ENCODE measurements at places on chromosomes 6 and 20.
A peak's percentile ranks its signal among the peaks of the same experiment; 100 is the strongest.

DNA sequence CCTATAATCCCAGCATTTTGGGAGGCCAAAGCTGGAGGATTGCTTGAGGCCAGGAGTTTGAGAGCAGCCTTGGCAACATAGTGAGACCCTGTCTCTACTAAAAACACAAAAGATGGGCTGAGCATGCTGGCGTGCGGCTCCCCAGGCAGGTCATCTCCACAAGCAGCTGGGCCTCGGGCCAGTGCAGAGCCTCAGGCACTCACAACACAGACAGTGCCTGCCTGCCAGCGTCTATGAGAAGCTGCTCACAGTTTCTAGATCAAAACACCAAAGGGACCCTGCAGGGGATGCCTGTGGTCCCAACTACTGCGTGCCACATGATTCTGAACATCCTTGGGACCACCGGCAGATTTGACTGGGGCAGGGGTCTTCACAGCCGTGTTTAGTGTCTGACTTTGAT, 59.4 kb downstream of the GINS1 start:
- no peak for DNase-seq

DNA sequence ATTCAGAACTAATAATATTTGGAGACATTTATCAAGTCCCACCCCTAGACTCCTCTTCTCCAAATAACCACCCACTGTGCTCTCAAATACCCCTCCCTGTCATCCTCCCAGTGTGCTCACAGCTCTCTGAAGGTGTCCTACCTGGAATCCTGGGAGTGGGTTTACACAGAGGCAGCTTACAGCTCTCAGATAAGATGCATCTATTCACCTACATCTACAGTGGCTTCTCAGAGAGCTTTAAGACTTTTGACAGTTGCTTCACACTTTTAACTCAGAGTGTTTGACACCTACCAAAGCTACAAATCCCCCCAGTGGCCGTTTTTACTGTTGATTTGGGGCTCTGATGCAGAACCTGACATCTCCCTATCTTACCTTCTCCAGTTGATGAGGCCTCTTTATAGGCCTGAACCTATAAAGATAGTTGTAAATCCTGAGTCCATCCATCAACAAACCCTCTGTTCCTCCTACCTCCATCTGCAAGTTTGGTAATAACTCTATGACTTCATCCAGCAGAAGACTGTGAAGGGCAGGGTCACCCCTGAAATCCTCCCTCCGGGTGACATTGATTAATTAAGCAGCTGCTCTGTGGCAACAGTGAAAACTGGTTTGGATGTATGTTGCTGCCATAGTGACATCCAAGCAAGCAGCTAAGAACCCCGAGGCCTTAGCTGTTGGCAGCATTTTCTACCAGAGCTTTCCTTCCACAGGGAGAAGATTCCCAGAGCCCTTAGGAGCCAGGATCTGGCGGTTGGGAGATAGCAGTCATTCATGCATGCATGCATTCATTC, 226.1 kb upstream of the RREB1 start:
- DNase-seq, result no peak

DNA sequence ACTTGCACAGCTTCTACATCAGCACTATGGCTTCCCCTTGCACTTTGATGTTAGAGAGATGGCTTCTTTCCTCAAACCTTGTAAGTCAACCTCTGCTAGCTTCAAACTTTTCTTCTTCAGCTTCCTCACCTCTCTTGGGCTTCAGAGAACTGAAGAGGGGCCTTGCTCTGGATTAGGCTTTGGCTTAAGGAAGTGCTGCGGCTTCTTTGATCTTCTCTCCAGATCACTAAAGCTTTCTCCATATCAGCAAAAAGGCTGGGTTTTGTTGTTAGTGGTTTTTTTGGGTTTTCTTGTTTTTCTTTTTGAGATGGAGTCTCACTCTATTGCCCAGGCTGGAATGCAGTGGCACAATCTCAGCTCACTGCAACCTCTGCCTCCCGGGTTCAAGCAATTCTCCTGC, 24.0 kb downstream of the CDK5RAP1 start:
- DNase-seq, result no peak

GRCh38 chr6:33994472-33995308, 151.2 kb downstream of the GRM4 start:
- DNase-seq, result peak; percentile 21

DNA sequence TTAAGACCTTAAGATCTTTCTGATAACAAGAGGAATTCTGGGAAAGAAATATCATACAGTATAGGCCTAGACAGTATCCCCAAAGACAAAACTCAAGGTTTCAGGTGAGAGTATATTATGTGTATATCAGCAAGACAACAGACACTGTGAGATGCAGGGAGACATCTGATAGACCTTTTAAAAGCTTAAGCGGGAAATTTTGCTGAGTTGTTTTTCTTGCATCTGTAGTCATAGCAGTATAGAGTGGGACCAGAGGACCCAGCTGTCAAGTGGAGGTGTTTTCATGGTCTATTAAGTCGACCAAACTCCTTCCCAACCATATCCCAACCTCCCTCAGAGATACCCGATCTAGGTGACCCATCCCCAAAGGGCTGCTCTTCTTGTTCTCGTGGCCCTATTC, 98.1 kb upstream of the THEMIS start:
- no peak for DNase-seq

Data from HT-29 (cell line).